Heart left ventricle (tissue), 16 donors: ENCODE measurements at places on chromosomes 1 and 21. TPM values are rescaled to one million over a fixed set of nuclear protein-coding genes. Genes with fewer than 3 reads are reported as not detected.
A peak's percentile ranks its signal among the peaks of the same experiment; 100 is the strongest.

DNA sequence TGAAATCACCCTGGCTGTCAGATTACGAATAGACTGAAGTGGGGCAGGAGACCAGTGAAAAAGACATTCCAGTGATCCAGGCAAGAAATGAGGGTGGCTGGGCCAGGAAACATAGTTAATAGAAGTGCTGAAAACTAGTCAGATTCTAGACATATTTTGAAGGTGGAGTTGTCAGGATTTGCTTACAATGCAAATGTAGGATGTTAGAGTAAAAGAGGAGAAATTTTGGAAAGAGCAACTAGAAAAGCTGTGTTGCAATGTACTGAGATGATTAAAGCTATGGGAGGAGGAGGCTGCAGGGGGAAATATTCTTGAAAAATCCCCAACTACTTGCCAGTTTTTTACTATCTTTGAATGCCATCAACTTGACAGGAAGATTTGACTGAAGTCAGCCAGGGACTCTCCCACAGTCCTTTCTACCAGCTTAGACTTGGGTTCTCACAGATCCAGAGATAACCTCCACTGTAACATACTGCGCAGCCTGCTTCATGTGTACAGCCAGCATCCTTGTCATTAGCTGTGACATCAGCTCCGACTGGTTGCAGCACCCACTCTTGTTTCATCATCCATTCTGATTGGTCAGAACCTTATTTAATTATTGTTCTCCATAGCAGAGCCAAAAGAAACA, 109.7 kb downstream of the TSEN15 start:
- DNase-seq, result no peak

GRCh38 chr21:33373451-33373850, 29.8 kb upstream of the IFNGR2 start:
- DNase-seq, result no peak

GRCh38 chr1:216883518-216883917, 160.3 kb upstream of the ESRRG start:
- no peak for DNase-seq

GRCh38 chr21:46188226-46189212, 4.3 kb upstream of the SPATC1L start:
- DNase-seq, result peak; percentile 86

DNA sequence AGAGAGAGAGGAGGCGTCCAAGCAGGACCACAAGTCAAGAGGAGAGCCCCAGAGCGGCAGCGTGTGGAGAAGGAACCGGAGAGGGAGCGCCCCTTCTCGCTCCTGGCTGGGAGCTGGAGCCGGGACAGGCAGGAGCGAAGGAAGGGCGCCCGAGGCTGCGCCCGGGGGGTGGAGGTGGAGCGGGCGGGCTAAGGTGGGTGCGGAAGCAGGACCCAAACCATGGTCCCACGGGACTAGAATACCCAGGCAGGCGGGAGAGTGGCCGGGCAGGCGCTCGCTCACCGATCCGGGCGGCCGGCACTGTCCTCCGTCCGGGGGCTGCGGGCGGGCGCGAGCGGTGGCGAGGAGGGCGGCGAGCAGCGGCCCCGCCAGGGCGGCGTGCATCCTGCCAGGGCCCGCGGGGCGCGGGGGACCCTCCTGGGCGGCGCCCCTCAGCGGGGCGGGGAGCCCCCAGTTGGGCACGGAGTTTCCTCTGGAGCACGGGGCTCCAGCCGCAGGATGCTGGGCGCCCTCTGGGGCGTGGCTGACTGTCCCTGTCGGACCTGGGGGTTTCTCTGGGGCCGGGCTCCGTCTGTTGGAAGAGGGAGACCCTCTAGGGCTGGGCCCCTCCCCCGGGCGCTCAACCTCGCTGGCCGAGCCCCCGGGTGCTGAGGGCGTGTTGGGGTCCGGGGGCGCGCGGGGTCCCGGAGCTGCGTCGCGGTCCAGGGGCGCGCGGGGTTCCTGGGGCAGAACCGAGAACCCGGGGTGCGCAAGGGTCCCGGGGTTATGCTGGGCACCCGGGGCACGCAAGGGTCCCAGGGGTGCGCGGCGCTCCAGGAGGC, 569 bp downstream of the TRABD2B start:
- DNase-seq, result peak; percentile 35

GRCh38 chr1:66274634-66275033, 259.3 kb upstream of the SGIP1 start:
- no peak for DNase-seq

GRCh38 chr1:81186261-81186660, 614.5 kb upstream of the ADGRL2 start:
- DNase-seq, result no peak

DNA sequence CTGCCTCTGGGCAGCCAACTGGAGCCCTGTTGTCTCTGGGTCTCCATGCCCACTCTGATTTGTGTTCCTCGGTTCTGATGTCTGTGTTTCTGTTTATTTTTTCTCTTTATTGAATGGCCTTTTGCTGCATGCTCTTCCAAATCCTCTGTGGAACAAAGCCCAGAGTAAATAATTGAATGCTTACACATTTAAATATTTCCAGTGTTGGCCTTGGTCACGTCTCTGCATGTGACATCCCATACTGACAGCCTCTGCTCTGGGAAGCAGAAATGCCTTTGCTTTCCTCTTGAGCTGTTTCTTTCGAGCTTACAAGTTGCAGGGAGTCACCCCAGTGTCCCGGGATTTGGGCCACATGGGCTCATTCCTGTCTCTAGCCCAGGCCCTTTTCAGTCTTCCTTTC, 267.9 kb downstream of the PTPRU start:
- no peak for DNase-seq

- DNase-seq, result no peak
Measured at GRCh38 chr1:192518700-192519099, 56.9 kb upstream of the RGS1 start.

DNA sequence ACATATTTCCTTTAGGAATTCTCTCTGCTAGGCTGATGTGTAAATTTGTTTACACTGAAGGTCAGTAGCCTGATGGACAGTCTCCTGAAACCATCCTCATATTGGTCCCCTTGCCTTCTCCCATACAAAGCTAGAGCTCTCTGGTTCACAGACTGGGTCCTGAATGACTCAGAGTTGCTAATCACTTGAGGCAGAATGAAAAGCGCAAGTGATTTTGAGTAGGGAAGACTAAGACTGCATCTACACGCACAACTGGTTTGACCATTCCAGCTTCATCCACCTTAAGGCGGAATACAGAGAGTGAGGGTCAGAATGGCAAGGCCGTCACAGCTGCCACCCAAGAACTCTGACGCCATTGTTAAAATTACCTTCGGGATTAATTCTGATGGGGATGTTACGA, 70.2 kb upstream of the KIF26B start:
- DNase-seq, result no peak

DNA sequence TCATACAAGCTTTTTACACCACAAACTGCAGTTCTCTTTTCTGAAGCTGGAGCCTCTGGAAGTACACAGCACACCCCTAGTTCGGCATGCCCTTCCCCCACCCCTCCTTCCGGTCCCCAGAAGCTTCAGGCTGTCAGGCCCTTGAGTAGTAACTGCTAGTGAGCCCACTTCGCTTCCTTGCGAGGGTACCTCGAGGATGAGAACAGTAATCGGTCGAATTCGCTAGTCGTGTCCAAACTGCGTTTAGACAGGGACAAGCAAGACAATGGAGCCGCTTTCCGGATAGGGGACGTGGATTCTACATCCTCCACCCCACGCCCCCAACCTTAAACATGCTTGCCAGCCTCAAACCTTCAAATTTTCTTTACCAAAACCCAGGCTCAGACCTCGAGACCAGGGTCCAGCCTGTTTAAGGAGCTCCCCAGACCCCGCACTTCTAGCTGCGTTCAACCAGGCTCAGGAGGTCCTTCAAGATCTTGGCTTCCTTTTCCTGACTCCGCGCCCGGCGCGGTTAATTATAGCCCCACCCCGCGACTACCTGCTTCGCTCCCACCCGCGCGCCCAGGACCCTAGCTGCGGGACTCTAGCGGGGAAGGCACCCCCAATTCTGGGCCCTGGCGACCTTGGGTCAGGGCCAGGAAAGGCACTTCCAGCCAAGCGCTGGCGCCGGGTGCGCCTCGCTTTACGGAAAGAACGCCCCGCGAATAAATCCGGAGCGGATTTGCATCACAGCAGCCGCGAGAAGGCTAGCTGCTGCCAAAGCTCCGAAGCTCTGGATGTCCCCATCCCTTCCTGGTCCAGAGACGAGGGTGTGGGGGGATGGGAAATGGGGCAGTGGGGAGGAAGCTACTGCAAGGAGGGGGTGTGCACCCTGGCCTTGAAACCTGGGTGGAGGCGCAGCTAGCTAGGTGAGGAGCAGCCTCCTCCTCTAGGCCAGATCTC, 8.1 kb upstream of the TSPAN1 start:
- peak; percentile 86 for DNase-seq

- DNase-seq, result no peak
Measured at GRCh38 chr1:160439718-160440117, 39.4 kb downstream of the VANGL2 start.

DNA sequence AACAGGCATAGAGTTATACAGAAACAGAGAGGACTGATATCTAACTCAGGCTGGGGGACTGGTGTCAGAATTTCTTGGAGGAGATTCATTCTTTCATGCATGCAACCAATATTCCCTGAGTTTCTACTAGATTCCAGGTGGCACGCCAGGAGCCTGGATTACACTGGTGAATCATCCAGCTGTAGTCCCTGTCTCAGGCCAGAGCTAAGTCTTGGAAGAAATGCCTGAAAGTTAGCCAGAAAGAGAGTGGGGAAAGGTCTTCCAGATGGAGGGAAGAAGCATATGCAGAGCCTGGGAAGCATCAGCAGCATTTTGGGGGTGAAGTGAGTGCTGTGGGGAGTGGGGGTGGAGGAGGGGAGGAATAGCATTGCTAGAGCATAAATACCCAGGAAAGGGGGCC, 239.1 kb downstream of the OMA1 start:
- DNase-seq, result no peak

DNA sequence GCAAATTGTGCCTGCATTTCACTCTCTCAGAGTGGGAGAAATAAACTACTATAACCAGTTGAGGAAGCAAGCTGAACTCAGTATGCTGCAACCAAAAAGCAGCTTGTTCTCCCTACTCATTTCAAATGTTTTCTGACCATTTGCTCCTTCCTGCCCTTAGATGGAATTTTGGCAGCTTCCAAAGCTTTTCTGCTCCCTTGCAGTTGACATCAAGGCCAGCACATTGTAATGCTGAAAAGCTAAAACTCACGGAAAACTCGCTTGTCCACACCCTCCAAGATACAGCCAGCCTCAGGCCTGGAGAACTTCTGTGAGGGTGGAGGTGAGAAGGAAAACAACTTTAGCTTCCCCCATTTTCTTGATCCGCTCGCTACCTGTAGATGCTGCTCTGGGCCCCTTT, 5.0 kb upstream of the CHML start:
- DNase-seq, result no peak

- DNase-seq, result no peak
Measured at GRCh38 chr1:221809091-221810029, 67.5 kb upstream of the DUSP10 start.

DNA sequence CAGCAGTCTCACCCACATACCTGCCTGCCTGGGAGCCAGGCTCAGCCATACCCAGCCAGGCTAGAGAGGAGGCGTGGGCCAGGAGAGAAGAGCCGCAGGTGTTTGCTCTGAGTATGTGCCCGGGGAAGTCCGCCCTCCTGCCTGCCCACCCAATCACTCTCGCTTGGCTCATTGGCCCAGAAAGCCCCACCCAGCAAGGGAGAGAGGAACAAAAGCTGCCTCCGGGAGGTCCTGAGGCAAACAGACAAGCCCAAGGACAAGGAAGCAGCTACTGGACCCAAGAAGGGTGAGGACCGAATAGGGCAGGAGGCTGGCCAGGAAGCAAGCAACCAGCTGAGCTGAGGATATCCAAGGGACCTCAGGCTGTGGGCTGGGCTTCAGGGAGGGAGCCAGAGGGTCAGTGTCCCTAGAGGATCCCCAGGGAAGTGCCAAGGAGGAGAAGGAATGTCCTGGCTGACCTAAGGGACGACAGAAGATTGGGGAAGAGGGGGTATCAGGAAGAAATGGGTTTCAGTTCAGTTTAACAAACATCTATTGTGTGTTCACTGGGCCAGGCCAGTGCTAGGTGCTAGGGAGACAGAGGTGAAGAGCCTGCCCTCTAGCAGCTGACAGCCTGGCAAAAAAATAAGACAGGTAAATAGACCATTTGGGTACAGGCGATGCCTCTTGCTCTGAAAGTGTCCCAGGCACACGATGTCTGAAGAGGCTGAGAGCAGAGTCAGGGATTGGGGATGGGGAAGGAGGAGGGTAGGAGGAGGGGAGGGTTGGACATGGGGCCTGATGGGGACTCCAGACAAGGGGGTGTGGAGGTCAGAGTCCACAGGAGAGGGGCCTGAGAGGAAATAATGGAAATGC, at the start of gene GJB4:
GJB4 (plus strand) TSS at position 238 of the 855 bp plus-strand sequence. CDS start 1,515 bp downstream, outside the sequence.
- no peak for DNase-seq

GRCh38 chr1:198848649-198849048, 209.8 kb downstream of the PTPRC start:
- DNase-seq, result no peak

DNA sequence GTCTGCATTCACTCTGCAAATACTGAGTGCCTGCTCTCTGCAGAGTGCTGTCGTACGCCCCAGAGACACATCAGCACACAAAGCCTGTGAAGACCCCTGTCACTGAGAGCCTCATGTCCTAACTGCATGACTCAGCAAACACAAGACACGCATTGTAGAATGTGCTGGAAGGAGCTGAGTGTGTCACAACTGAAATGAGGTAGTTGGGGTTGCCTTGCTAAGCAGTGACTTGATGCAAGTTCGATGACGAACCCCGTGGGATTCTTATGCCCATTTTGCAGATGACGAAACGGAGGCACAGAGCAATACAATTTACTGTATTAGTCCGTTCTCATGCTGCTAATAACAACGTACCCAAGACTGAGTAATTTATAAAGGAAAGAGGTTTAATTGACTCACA, 65.1 kb downstream of the RIPK4 start:
- DNase-seq, result no peak

DNA sequence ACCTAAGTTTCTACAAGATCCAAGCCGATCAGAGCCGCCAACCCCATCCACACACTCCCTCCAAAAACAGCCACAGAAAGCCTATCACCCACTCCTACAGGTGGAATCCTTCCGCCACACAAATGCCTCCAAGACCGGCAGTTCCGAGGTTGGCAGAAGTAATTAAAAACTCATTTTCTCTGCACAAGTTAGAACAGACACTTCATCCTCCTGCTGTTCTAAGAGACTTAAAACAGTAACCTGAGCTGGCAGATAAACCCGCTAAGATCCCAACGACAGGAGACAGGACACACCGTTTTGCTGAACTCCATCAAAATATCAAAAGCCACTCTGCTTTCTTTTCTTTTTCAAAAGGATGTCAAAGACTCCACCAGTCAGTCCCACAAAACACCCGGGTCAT, 2.8 kb downstream of the SSBP3 start:
- DNase-seq, result no peak

- DNase-seq, result no peak
Measured at GRCh38 chr1:108881369-108881768, 4.6 kb downstream of the GPSM2 start.

GRCh38 chr1:30657131-30658013, 66.0 kb downstream of the MATN1 start:
- DNase-seq, result peak; percentile 55

- no peak for DNase-seq
Measured at GRCh38 chr1:41341772-41342562, 19.3 kb upstream of the FOXO6 start.

- DNase-seq, result no peak
Measured at GRCh38 chr1:39103328-39104157, 77.4 kb downstream of the NDUFS5 start.

S100A12 gene
- 3.2 TPM for total RNA-seq

CYP2J2 gene
- total RNA-seq, result 182 TPM

CADM3 gene
- total RNA-seq, result 3.5 TPM

FCAMR gene
- not detected for total RNA-seq

CD101 gene
- 0.60 TPM for total RNA-seq

GPATCH2 gene
- 7.3 TPM for total RNA-seq

LYPD8 gene
- total RNA-seq, result not detected

CFAP45 gene
- 0.78 TPM for total RNA-seq

S100A2 gene
- total RNA-seq, result 2.7 TPM

PLCH2 gene
- 0.36 TPM for total RNA-seq

MTARC2 gene
- total RNA-seq, result 16.5 TPM

TTLL7 gene
- 3.2 TPM for total RNA-seq
